Lower lobe of right lung (tissue), 2 donors: ENCODE measurements at places on chromosomes 7 and 10. TPM values are rescaled to one million over a fixed set of nuclear protein-coding genes. Genes with fewer than 3 reads are reported as not detected.

Gene FAM13C
- total RNA-seq, result 13.9 TPM

Gene NCOA4
- total RNA-seq, result 194 TPM

Gene DNMBP
- 13.7 TPM for total RNA-seq

Gene ZNF117
- total RNA-seq, result 22.0 TPM

Gene TIMM23B
- 11.7 TPM for total RNA-seq

Gene FAM25G
- total RNA-seq, result not detected

Gene RBM28
- total RNA-seq, result 26.9 TPM
